ENCODE measurements at places on chromosomes 13 and 19.

GRCh38 chr19:29483944-29484581 lies 41.7 kb upstream of the VSTM2B start:
- DNase-seq: no peak

GRCh38 chr13:32409561-32410421 lies 18.1 kb downstream of the N4BP2L1 start:
- DNase-seq: no peak

GRCh38 chr19:1787116-1787515 lies 25.0 kb downstream of the ATP8B3 start:
- no peak for DNase-seq

- no peak for DNase-seq
These were observed 7.0 kb downstream of the C2CD4C start for GRCh38 chr19:401866-402511.

DNA sequence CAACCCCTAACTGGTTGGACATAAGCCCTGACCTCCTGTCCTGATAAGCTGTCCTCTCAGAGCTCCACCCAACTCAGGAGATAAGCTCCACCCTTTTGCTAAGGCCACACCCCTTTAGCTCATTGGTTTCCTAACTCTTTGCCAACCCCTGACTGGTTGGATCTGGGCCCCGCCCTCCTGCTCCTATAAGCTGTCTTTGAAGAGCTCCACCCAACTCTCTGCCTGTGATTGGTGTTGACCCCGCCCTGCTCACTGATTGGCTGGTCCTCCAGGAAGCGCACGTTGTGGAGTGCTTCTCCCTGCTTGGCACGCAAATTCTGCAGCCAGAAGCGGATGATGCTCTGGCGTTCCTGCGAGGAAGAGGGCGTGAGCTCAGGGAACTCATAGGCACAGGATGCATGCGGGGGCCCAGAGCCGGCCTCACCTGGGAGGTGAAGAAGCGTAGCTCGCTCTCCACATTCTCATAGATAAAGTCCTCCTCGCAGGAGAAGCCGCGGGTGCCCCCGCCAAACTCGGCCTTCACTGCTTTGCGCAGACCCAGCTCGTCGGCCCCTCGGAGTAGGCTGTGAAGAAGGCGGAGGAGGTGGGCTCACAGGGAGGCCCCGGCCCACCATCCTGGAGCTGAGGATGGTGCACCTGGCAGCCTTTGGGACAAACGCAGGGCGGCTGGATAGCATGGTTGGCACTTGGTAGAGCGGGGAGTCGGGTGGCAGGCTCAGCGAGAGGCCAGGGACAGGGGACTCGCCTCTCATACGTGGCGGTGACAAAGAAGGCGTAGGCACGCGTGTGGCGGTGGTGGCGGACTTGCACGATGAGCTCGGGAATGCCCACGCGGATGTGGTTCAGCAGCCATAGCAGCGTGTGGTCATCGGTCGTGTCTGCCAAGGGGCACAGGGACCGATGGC lies 1.7 kb downstream of the ANO8 start:
- DNase-seq: no peak

DNA sequence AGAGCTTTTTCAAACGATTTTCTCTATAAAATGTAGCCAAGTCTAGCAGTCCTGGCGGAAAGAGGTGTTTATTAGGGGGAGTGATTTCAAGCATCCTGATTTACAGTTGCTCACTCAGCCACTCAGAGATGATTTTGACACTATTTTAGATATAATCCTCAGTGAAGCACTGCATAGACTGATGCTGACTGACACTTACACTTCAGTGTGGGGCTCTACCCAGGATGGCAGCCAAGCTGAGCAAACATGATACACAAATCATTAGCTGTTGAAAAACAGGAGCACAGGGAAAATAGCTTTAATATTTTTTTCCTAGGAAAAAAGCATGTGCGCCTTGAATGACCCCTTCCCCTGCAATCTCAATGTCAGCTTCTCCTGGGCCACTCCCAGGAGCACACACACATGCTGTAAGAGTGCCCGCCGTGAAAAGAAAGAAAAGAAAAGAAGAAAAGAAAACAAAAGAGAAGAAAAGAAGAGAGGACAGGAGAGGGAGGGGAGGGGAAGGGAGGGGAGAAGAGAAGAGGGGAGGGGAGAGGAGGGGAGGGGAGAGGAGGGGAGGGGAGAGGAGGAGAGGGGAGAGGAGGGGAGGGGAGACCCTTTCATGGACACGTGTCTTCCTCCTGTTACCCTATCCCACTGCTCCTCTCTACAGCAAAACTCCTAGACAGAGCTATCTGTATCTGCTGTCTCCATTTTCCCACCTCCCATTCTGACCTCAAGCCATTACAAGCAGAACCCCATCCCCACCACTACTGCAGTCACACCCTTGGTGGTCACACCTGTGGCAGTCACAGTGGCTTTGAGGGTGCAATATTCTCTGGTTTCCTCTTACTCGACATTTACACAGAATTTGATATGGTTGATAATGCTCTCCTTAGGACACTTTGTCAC lies 36.4 kb downstream of the RCBTB2 start:
- DNase-seq: no peak

DNA sequence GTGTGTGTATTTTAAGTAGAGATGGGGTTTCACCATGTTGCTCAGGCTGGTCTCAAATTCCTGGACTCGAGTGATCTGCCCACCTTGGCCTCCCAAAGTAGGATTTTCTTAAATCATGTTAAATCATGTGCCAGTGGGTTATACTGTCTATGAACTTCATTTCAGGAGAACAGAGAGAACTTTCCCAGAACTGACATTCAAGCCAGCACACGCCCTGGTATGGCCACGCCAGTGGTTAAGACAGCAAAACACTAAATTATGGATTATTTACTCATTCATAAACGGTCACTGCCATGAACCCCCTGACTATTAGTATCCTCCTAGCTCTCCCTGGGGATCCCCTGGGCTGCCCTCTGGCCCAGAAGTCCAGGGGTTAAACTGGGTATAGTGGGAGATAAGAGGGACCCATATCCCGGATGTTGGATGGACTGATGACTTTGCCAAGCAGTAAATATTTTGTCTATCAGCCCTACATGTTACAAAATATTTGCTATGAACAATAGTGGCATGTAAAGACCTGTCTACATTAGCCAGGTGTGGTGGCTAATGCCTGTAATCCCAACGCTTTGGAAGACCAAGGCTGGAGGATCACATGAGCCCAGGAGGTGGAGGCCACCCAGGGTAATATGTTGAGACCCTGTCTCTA lies 16.1 kb upstream of the STRN4 start:
- DNase-seq: no peak

DNA sequence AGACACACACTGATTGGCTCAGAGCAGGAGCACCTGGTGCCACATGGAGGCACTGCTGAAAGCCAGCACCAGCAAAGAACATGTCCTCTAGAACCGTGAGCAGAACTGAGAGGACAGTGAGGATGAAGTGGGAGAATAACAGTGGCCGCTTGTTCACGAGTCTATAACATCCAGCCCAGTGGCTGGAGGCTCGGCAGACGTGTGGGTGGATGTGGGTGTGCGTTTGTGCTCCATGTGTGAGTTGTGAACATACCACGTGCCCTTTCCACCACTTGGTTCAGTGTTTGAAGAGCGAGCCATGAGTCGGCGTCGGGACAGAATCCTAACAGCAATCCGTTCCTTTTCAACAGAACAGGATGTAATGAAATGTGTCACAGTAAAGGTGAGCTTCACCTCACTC lies 113.0 kb downstream of the SOX1 start:
- no peak for DNase-seq

DNA sequence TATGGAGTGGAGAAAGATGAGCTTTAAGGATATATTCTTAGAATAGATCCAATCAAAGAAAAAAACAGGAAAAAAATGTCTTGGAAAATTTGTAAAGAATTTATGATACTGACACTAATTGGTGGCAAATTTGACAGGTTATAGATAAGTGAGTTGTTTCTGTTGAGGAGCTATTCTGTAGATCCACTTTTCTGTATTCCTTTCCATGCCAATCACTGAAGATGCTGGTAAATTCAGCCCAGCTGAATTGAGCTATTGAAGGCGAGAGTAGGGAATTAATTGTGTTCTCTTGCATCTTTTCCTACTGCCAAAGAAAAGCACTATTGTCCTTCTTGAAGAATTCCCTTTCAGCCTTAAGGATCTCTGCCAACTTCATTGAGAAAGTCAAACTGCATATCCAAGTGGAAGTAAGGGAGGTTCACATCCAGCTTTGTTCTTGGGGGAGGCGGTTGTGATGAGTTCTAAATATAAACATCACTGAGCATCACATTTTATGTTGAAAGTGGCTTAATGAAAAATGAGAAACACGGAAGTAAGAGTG lies 113.1 kb downstream of the PCDH9 start:
- no peak for DNase-seq

DNA sequence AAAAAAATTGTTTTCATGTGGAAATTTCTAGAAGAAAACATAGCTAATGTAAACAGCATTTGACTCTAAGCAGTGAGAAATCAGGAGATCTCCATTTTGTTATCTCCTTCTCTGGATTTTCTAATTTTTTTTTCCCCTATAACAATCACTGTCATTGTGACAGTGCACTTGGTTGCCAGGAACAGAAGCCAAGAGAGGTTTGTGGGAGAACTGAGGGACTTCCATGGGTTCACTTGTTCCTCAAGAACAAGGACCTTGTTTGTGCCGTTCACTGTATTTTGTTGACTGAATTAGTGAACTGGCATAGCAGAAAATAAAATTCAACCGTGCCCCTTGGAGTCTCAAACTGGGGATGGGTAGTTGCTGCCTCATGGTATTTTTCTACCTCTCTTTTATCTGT lies 17.1 kb downstream of the SHISA7 start:
- no peak for DNase-seq

DNA sequence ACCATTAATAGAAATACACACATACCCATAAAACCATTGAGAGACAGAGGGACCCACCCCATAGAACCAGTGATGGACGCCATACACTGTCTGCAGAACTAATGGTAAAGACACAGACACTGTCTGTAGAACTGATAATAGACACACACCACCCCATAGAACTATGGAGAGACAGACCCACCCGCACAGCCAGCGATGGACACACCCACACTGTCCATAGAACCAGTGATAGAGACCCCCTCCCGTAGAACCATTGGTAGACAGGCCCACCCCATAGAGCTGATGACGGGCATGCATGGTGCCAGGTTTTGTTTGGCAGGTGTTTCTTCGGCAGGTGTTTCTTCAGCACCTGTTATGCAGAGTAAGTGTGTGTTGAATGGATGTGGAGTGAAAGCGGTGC lies 88.3 kb upstream of the TEX29 start:
- DNase-seq: no peak

GRCh38 chr13:108830916-108831315 lies 201.5 kb downstream of the MYO16 start:
- DNase-seq: no peak

DNA sequence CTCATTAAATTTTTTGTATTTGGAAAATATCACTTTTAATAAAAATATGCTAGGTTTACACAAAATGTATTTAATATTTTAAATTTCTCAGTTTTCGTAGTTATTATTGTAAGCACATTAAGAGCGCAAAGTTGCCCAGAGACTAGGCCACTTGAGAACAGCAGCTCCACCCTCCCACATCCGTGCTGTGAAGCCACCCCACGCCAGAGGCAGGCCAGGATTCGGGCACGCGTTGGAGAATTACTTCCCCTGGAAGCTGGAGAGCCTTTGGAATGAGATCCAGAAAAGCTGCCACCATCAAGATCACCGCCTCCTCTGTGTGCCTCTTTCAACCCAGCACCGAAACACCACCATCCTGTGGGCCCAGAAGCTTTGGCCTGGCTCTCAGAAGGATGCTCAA lies 41.0 kb upstream of the SPACA7 start:
- DNase-seq: no peak

- DNase-seq: no peak
These were observed 41.8 kb downstream of the IGFL3 start for GRCh38 chr19:46082728-46083050.

- DNase-seq: no peak
These were observed 195.5 kb downstream of the SLITRK6 start for GRCh38 chr13:85603735-85604134.

GRCh38 chr13:81888855-81889254 lies 1547.9 kb upstream of the SPRY2 start:
- DNase-seq: no peak

DNA sequence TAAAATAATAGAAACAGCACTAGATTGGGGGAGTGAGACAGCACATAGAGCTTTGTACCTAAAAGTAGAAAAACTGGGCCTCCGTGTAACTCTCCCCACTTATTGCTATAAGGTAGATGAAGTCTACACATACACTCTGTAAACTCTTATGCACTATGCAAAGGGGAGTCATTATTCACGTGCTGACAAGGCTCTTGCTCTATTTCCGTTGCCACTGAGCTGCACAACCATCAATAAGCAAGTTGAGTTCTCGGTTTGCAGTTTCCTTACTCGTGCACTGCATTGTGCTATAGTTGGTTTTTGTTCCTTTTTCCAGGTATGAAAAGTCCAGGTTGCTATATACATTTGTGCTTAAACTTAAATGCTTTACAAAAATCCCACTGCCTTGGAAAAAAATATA lies 294.0 kb upstream of the DACH1 start:
- no peak for DNase-seq

DNA sequence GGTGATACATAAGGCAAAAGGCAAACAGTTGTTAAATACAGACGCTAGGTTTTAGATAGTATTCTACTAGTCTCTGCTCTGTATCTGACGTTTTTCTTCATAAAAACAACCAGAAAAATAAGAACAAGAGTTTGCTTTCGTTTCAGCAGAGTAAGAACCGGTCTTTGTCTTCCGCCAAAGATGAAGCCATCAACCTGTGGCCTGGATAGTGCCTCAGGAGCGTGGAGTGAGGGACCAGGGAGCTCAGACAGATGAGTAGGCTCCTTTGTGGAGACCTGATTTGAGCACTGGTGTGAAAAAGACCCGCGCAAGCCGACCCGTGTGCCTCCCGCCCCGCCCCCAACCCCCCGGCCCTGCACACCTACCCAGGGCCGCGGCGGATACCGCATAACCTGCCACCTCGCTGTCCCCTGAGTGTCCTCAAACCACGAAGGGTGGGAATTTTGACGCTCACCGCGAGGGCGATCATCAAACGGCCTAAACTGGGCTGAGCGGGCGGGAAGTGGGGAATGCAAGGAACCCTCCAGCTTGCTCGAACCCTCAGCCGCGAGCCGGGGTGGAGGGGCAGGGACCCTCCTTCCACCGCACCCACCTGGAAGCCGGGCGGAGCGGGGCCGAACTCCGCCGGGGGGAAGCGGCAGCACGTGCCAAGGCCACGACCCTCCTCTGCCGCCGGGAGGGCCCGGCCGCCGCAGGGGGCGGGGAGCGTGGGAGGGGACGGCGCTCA lies 866 bp upstream of the LMO7 start:
- DNase-seq: peak; percentile 6

DNA sequence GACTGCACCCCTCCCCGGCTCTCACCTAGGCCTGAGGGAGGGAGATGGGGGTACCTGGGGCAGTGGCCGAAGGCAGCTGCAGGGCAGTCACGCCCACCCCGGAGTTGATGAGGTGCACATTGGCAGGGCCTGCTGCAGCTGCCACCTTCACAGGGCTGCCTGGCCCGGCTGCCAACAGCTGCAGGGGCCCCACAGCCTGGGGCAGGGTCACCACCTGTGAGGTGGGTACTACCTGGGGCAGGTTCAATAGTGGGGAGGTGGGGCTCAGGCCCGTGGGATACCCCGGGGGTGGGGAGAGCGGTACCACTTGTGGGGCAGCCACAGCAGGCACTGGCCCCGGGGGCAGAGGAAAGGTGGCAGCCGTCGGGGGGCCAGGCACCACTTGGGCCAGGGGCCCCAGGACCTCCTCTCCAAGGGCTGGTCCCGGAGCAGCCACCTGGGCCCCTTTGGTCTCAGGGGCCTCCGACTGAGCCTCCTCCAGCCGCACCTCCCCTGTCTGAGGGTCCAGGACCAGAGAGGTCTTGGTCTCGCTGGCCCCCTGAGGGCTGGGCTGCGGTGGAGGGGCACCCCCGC lies 2.7 kb downstream of the SIX5 start:
- no peak for DNase-seq

GRCh38 chr13:39825886-39826285 lies 170.4 kb downstream of the COG6 start:
- DNase-seq: no peak

- DNase-seq: no peak
These were observed 218.0 kb downstream of the RGCC start for GRCh38 chr13:41675306-41675705.
